A549 (cell line): ENCODE measurements at places on chromosomes 16 and 17.

DNA sequence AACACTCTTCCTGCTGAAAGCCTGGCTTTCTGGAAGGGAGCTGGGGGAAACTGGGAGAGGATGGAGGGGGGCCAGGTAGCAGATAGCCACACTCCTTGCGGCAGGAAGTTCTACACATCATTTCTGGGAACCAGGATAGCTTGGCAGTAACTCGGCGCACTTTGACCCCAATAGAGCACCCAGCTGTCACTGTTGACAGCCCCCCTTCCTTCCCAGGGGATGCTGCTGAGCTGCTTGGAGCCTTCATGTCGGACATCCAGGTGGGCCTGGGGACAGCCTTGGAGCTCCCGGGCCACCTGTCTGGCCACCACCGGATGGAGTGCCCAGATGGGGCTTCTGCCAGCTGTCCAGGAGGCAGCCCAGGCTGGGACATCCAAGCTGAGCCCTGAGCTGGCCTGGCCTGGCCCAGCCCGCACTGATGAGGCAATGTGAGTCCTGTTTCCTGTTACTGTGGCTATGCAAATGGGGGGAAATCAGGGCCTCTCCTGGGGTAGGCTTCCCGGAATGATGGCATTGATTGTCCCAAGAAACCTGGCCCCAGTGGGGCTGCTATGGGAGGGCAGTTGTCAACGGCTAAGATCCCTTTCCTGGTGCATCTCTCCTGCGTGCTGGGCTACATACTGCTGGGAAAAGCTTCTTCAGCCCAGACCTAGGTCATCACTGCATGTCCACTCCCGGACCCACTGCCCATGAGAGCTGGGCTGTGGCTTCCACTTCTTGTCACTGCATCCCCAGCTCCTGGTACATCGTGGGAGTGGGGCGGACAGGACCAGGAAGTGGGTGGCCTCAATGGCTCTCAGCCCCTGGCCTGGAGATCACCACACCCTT is 50.0 kb downstream of the SOCS1 start:
- no peak for DNase-seq

- no peak for DNase-seq
Observed at GRCh38 chr17:6352801-6353560, 81.9 kb downstream of the AIPL1 start.

DNA sequence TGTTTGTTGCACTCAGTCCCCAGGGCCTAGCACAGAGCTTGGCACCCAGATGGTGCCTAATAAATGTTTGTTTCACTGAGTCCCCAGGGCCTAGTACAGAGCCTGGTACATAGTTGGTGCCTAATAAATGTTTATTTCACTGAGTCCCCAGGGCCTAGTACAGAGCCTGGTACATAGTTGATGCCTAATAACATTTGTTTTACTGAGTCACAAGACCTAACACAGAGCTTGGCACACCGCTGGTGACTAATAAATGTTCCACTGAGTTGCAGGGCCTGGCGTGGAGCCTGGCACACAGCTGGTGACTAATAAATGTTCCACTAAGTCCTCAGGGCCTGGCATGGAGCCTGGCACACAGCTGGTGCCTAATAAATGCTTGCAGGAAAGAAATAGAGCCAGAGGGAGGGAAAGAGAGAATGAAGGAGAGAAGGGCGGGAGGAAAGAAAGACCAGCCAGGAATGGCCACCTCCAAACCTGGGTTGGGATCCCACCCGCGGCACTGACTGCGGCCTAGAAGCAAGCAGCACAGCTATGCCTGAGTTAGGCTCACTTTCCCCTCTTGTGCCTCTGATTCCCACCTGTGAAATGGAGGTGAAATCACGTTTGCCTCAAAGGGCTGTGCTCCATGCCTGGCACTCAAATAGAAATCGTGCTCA is 7.5 kb downstream of the SLC5A11 start:
- no peak for DNase-seq

DNA sequence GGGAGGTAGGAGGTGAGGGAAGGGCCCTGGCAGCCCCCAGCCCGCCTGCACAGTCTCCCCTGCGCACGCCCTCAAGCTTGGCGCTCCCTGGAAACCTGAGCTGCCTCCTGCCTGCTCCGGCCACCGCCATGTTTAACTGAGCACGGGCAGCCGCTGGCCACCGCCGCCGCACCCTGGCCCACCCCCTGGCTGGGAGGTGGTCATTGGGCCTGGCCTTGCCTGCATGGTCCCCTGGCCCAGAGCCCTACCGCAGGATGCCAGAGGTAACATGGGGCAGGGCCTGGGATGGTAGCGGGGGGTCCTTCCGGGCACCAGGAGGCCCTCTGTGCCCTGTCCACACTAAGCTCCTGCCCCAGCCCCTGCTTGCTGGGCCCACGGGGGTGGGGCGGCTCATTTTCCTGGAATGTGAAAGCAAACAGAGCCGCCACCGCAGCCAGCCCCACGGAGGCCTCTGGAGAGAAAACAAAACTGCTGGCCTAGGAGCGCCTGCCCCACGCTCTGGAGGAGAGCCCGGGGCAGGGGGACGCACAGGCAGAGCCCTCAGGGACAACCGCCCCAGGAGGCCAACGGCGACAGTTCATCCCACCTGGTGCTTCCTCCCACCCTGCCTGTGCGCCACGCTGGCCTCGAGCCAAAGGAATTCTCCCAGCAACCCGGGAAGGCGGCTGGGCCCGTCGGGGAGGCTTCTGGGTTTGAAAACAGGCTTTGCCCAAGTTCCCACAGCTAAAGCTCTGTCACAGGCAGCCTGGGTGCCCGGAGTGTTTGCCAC is 8.9 kb downstream of the NHERF2 start:
- DNase-seq: peak; percentile 84

DNA sequence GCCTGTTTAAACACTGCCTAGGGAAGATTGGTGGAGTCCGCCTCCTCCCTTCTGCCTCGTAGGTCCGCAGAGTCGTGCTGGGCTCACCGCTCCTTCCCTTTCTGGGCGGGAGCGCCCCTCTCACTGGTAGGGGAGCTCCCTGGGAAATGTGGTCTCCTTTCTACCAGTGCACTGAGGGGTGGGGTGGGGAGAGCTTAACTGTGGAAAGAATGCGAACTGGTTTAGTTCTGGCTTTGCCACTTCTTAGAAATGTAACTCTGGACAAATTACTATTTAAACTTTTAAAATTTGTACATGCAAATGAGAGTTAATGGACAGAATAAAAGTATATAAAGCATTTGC is 105.7 kb downstream of the RPTOR start:
- no peak for DNase-seq

DNA sequence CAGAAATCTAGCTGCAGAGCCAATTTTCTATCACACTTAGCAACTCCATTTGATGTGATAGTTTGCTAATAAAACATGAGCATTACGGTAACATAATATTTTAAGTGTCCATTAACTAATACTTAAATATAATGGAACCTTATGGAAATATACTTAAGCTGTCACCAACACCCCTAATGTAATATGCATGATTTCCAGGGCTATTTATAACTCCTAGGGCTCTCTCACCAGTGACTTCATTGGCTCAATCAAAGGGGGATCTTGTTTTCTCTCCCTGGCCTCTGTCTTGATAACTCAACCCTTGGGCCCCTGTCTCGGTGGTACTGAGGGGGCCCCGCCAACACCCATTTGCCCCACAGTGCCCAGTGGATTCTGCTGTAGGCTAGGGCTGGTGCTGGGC is 170.4 kb downstream of the SALL1 start:
- DNase-seq: no peak

DNA sequence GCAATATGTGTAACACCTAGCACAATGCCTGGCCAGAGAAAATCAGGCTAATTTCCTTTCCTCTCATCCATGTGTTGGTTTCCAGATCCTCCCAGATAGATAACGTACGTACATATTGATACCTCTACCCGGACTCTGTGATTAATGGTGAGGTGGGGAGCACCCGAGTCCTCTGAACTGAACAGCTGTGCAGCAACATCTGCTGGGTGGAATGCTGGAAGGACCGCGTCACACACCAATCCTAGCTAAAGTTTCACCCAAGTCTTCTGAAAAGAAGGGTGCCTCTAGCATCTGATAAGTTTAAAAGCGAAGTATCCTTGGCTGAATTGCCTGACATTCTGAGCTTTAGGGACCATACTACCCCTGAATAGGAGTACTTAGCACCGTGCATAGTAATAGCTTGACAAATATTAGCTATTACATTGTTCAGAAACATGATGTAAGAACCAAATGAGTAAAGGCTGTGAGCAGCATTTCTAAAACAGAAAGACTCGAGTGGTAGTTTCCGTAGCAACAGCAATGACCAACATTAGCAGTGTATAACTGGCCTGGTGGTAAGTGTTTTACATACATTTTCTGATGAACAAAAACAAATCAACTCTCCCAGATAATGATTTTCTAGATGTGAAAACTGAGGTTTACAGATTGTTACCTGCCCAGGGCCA is 91.4 kb downstream of the SYCE1L start:
- DNase-seq: peak; percentile 52

- DNase-seq: no peak
Observed at GRCh38 chr16:2016407-2016922, 3.1 kb upstream of the NPW start.

DNA sequence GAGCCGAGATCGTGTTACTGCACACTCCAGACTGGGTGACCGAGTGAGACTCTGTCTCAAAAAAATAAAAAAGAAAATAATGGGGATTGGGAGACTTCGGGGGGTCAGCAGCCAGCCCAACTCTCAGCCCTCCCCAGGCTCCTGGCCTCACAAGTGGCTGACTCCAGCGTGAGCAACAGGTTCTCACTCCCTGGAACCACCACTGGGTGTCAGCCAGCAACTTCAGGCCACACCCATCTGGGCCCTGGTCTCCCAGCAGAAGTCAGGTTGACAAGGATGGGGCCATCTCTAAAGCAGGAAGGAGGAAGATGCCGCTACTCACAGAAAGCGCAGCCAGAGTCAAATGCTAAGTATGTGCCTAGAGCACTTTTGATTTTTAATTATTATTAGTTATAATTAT is 139.4 kb downstream of the C16orf78 start:
- DNase-seq: peak; percentile 31

DNA sequence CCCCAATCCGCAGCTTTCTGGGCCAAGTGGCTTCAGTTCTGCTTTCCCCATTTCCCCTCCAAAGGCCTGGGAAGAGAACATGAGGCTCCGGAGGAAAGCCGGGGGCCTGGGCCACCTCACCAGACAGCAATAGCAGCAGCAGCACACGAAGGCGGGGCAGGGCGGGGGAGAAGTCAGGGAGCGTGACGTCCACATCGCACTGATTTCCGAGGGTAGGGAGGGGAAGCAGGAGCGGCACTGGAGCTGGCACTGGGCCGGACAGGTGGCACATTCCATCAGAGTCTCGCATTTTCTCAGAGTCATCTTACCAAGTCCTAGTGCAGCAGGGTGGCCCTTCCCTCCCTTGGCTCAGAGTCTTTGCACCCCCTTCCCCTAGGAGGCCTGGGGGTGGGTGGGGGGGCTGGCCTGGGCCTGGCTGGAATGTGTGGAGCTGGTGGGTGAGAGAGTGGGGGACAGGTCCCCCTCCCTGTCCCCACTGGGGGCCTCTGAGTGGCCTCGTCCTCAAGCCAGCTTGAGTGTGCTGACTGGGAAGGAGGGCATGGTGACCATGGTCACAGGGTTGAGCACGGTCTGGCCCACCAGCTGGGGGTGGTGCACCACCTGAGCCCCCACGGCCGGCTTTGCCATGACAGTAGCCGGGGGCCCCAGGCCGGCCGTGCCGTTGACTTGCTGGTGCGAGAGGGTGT is 14.3 kb downstream of the MNT start:
- DNase-seq: no peak
